SK-N-DZ (cell line): ENCODE measurements at places on chromosomes 2 and 18.
A peak's percentile ranks its signal among the peaks of the same experiment; 100 is the strongest.

- DNase-seq: no peak
Observed at GRCh38 chr2:222955008-222955407, 94.2 kb downstream of the ACSL3 start.

DNA sequence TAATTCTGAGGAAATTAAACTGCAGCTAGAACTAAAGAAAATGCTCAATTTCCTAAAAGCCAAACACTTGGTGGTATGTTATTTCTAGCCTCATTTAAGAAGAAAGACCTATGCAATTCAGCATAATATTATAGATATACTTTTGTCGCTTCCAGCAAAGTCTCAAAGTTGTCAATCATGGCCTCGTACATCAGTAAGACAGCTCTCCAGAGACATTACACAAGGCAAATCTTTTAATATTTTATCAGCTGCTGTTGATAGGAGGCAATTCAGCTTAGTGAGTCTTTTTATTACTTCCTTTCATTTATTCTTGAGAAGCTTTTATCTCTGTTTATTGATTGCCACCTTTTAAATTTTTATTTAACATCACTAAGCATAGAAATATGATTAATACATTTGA lies 294.3 kb downstream of the FSIP2 start:
- DNase-seq: no peak

- DNase-seq: no peak
Observed at GRCh38 chr18:37710726-37711125, 145.1 kb upstream of the CELF4 start.

GRCh38 chr2:239769554-239770245 lies 255.4 kb downstream of the NDUFA10 start:
- DNase-seq: no peak

- DNase-seq: no peak
Observed at GRCh38 chr2:197615016-197615652, 60.3 kb downstream of the RFTN2 start.

- DNase-seq: no peak
Observed at GRCh38 chr2:100004348-100004884, 138.0 kb downstream of the AFF3 start.

DNA sequence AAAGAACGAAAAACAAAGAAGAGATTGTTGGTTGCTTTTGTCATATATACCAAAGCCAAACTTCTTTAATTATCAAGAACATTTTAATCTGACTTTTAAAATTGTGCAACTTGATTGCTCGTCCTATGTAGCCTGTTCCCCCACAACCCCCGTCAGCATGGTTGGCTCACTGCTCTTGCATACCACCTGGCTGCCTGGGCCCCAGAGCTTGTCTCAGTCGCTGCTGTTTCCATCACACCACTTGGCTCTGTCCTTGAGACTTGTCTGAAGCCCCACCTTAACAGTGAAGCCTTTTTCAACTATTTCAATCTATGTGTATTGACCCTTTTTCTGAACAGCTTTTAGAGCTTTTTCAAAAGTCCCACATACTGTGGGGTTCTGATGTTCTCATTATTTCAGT lies 270.8 kb downstream of the ZNF407 start:
- no peak for DNase-seq

GRCh38 chr2:132676999-132677398 lies 7.0 kb upstream of the LYPD1 start:
- no peak for DNase-seq

- DNase-seq: peak; percentile 68
Observed at GRCh38 chr2:241224018-241224850, 35.8 kb downstream of the ANO7 start.

- DNase-seq: no peak
Observed at GRCh38 chr2:112639936-112640335, 5.8 kb upstream of the SLC20A1 start.

- no peak for DNase-seq
Observed at GRCh38 chr18:7158216-7158615, 40.6 kb upstream of the LAMA1 start.
